Activated naive CD4-positive, alpha-beta T cell treated with anti-CD3 and anti-CD28 coated beads, Interleukin-2, amount 50 U/mL, for 72 hours (primary cell): ENCODE measurements at places on chromosomes 16 and 17. TPM values are rescaled to one million over a fixed set of nuclear protein-coding genes. Genes with fewer than 3 reads are reported as not detected.
A peak's percentile ranks its signal among the peaks of the same experiment; 100 is the strongest.

- DNase-seq, result no peak
Observed at GRCh38 chr17:15981208-15981607, 18.3 kb downstream of the ZSWIM7 start.

- DNase-seq, result no peak
Observed at GRCh38 chr16:50271148-50272041, 5.0 kb downstream of the ADCY7 start.

DNA sequence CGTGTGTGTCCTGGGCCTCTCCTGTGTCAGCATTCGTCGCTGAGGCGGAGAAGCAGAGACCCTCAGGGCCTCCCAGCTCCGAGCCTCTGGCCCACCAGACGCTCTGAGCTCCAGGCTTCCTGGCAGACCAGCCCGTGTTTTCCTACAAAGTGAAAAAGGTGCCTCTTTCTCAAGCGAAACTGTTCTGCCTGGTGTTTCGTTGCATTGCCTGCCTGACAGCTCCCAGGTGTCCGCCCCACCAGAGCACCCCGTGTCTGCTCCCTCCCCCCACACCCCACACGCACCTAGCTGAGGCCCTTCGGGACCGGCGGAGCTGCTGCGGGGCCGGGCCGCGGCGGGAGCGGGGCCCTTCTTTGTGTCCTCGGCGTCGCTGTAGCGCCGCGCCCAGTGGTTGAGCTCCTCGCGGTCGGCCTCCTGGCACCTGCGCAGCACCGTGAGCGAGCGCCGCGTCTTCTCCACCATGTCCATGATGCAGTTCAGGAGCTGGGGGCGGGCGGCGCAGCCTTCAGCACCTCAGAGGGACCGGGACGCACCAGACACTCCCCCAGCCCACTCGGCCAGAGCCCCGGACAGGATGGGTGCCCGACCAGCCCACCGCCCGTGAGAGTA lies 14.7 kb upstream of the PABPN1L start:
- no peak for DNase-seq

GRCh38 chr16:66386629-66387622 lies 20.4 kb downstream of the CDH5 start:
- no peak for DNase-seq

DNA sequence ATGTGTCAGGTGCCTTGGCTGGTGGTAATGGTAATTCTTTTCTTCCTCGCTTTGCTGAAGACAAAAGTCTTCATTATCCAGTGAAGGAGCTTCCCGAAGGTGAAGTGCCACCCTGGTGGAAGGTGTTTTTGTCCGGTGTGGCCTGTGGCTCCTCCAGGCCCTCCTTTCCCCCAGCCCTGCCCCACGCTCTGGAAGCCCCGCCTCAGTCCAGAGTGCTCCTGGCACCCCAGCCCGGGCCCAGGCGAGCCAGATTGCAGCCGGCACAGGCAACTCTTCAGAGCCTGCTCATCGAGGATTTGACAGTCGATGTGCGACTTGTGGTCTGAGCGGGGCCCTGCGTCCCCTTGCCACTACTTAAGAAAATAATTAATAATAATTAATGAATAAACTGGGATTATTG lies 93.7 kb downstream of the MGAT5B start:
- no peak for DNase-seq

DNA sequence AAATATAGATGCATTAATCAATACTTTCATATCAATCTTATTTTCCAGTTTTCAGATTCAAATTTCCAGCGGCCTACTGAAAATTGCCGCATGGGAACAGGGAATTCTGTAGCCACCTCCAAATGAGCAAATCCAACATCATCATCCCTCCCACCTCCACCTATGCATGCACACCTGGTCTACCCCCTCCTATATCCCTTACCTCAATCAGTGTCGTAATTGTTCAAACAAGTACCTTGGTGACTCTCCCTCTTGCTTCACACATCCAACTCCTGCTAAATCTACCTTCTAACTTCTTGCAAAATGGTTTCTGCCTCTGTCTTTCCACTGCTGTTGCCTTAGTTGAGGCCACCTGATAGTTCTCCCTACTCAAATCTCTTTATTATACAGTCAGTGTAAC lies 160.1 kb downstream of the SOX9 start:
- no peak for DNase-seq

- peak; percentile 90 for DNase-seq
Observed at GRCh38 chr17:35764123-35764991, 3.7 kb downstream of the C17orf50 start.

DNA sequence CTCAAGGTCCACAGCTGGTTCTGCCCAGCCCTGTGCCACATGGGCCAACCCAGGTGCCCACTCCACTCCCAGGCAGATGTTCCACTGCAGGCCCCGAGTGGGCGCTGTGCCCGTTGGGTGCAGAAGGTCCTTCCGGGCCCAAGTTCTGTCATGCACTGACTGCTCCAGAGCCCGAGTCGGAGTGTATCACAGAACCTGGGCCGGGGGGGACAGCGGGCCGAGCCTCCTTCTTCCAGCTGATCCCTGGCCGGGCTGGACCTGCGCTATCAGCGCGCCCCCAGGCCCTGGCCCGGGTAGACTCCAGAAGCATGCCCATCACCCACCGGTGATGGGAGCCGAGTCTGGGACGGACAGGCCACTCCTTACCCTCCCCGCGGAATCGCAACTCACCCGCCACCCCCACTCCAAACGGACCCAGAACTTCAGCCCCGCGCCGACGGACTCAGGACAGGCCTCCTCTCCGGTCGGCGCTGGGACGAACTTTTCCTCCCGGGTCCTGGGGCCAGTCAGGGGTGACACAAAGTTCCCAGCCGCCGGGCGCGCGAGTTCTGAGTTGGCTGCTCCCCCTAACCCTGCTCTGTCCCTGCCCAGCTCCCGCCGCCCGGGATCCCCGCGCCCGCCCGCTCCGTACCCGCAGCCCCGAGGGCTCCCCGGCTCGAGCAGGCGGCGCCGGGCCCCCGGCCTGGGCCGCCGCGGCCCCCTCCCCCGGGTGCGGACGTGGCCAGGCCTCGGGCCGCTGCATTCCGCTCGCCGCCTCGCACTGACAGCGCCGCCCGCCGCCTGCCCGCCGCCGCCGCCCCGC lies at the start of gene COPZ2:
COPZ2 (minus strand) TSS at position 762 of the 802 bp plus-strand sequence; CDS start at position 742, 20 bp downstream.
- DNase-seq, result peak; percentile 70

GRCh38 chr16:13390093-13390985 lies 488.9 kb downstream of the SHISA9 start:
- DNase-seq, result no peak

GRCh38 chr17:28154214-28154613 lies 111.7 kb downstream of the NLK start:
- no peak for DNase-seq

- no peak for DNase-seq
Observed at GRCh38 chr16:50244140-50244503, 22.2 kb upstream of the ADCY7 start.

GRCh38 chr17:82933911-82934310 lies 94.1 kb upstream of the ZNF750 start:
- peak; percentile 18 for DNase-seq

GRCh38 chr17:38800237-38800760 lies 943 bp upstream of the PIP4K2B start:
- DNase-seq, result no peak

DNA sequence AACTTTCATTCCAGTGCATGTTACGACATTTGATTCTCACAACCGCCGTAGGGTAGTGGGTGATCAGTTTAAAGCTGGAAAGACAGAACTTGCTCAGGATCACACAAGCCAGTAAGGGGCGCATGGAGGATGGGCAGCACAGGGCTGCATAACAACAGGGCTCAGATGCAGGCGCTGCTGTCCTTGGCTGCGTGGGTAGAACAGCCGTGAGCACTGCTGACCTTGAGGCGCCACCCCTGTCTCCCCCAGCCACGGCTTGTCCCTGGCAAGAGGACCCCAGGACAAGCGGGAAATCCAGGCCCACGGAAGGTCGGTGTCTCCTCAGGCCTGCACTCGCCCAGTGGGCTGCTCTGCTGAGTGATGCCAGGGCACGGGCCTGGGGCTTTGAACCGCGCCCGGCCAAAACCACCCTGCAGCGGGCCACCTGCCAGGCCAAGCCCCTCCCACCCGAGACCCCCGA lies 84.7 kb downstream of the LMF1 start:
- DNase-seq, result no peak

DNA sequence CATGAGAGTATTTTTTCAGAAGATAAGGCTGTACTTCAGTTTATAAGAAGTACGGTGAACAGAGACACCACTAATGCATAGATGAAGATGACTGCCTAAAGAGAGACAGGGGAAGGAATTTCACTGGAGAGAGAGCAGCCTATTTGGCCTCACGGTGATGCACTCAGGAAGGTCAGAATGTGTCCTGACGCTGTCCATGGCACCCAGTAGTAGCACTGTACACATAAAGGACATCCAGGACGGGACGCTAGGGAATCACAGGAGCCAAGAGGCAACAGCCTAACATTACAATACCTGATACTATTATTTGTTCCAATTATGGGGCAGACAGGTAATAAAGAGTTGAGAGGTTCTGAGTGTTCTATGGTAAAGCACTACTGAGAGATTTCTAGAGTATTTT lies 24.9 kb upstream of the LRRC37A start:
- no peak for DNase-seq

GRCh38 chr16:27583634-27584033 lies 33.7 kb downstream of the KATNIP start:
- no peak for DNase-seq

DNA sequence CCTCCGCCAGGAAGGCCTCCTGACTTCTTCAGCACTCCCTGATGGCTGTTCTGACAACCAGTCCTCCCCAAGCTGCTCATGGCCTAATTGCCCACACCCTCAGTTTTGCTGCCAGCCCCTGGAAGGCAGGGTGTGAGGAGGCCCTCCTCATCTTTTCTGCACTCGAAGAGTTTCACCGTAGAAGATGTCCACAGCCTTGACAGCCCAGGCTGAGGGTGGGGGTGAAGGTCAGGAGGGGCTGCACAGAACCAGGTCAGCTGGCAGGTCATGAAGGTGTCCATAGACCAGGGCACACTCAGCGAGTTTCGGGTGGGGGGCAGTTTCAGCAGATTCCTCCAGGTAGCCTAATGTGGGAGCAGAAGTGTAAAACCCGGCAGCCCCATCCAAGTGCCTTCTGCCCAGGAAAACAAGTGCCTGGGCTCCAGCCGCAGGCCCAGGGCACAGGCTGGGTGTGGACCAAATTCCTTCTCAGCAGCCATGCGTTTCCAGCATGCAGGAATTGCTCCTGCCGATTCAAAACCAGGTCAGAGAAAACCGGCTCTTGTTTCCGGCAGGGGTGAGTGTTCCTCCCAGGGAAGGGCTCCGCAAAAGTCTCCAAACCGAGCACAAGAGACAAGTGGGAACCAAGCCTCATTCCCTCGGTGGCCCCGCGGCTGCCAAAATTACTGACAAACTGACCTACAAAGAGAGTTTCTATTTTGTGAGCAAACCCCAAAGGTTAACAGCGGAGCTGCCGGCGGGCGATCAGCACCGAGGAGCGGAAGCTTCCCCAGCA lies 228.8 kb downstream of the C16orf78 start:
- no peak for DNase-seq

DNA sequence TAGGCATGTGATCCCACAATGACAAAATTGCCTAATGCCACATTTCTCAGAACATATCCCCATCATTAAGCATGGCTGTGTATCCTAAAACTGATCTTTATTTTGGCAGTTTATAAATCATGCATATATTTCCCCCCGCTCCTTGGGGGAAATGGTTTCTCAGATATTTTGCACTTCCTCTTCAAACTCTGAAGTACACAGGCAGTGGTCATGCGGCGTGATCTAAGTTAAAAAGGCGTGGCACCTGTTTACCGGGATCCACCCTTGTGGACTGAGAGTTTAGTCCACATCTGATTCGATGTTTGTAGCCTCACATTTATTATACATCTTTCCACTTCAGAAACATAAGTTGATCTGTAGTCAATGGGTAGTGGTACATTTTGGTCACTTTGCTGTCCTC lies 51.4 kb downstream of the USP10 start:
- no peak for DNase-seq

DNA sequence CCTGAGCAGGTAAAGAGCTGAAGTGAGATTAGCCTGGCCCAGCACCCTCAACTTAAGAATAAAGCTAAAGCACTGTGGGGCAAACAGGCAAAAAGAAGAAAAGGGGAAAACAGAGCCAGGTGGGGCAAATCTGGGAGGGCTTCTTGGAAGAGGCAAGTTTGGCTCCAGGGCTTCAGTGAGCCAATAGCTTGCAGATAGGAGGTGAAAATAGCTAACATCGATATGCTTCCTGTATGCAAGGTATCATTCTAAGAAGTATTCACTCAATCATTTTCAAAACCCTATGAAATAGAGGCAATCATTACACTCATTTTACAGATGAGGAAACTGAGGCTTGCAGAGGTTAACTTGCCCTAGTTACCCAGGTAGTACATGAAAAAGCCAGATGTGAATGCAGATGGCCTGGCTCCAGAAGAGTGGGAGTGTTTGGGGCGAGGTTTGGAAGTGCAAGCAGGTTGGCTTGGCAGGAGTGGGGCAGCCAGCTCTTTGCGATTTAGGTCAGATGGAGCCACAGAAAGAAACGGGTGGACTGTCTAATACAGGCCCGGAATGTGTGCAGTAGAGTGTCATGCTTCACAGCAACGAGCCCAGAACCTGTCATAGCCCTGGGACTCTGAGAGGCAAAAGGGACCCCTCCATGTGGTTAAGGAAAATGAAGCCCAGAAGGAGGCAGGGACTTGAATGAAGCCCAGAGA lies 5.7 kb downstream of the WNT3 start:
- no peak for DNase-seq

- DNase-seq, result no peak
Observed at GRCh38 chr16:4931381-4931780, 5.6 kb downstream of the PPL start.

- DNase-seq, result no peak
Observed at GRCh38 chr16:31138621-31139578, 3.4 kb upstream of the PRSS8 start.

DNA sequence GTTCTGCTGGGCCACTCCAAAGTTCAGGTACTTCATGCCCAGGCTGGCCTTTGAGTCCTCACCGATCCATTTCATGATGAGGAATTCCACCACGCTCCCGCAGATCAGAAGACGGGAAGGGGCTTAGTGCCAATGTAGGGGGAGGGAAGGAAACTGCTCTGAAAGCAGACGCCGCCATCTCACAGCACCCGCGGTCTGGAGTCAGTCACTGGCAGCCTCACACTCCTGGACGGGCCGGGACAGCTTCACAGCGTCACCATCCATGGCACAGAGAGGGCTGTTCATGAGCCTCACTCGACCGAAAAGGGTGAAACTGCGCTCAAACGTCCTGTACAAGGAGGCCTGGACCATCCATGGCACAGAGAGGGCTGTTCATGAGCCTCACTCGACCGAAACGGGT lies 62.0 kb downstream of the RPH3AL start:
- DNase-seq, result no peak

SLC2A4 gene
- 0.51 TPM for total RNA-seq

RAI1 gene
- 14.9 TPM for total RNA-seq

BCL6B gene
- total RNA-seq, result 0.59 TPM

ABCA3 gene
- total RNA-seq, result 1.6 TPM

TPSD1 gene
- total RNA-seq, result not detected

UTS2R gene
- total RNA-seq, result 0.18 TPM

DNAH3 gene
- total RNA-seq, result not detected

AANAT gene
- not detected for total RNA-seq

RND2 gene
- total RNA-seq, result not detected

SKAP1 gene
- total RNA-seq, result 65.0 TPM

THRA gene
- 19.3 TPM for total RNA-seq

IL17C gene
- total RNA-seq, result not detected

NPIPA7 gene
- total RNA-seq, result 13.7 TPM

TMEM219 gene
- total RNA-seq, result 52.5 TPM
